ENCODE measurements at places on chromosomes 3 and 15.

DNA sequence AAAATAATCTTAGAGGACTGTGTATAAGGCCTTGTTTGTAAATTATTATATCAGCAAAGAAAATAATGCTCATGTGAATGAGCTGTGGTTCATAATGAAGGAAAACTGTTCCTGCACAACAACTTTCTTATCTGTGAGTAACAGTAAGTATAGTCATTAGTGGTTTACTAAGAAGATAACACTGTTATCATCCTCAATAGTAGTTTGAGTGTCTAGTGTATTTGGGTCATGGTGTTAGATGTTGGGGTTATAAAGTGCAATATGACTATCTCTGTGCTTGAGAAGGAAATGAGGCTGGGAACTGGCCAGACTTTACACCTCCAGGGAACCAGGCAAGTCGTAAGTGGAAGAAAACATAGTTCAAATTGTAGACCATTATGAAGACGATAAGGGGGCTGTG, 15.6 kb downstream of the VPS8 start:
- DNase-seq, result no peak

GRCh38 chr3:71121429-71122167, 461.9 kb downstream of the FOXP1 start:
- DNase-seq, result no peak

DNA sequence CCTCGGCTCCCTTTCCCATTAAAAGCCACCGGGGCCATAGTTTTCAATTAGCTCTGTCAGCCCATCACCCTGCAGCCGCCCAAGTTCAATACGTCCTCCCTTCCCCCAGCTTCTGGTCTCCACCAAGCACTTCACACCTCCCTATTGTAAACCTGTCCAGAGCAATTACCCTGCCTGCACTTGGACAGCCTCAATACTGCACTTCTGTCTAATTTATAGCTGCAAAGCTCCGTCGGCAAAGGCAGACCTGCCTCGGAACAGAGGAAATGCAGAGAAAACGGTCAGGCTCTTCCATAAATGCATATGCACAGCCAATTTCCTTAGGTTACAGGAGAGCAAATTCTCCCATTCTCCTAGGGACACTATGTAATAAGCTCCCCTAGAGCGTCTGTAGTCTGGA, 21.9 kb downstream of the LRIG1 start:
- DNase-seq, result no peak

DNA sequence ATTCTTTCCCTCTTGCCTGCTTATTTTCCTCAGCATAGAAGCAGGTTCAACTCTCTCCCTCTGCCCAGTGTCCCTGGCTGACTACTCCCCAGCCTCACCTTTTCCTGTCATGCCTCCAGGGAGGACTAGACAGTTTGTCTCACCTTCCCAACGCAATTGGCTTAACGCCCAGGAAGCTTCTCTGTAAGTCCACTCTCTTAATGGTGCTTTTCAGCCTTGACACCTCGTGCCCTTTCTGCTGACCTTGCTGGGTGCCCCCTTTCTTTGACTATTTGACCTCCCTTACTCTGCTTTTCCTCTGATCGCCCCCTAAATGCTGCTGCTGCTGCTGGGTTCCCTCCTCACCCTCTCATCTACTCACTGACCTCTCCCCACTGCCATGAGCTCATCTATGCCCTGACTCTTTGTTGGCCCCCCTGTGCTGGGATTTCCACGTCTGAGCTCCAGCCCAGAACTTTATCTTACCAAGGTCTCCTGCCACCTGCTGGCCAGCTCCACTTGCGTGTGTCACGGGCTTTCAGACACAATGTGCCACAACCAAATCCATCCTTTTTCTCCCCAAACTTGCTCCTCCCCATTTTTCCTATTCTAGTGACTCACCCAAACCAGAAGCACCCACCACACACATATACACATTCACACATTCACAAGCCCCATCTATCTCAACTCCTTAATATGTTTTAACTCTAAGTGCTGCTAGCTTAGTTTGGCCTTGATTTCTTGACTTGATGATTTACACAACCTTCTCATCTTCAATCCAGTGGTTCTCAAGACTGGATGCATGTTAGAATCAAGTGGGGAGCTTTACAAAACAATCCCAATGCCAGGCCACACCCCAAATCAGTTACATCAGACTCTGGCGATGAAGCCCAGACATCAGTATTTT, 16.6 kb downstream of the EPB42 start:
- no peak for DNase-seq

DNA sequence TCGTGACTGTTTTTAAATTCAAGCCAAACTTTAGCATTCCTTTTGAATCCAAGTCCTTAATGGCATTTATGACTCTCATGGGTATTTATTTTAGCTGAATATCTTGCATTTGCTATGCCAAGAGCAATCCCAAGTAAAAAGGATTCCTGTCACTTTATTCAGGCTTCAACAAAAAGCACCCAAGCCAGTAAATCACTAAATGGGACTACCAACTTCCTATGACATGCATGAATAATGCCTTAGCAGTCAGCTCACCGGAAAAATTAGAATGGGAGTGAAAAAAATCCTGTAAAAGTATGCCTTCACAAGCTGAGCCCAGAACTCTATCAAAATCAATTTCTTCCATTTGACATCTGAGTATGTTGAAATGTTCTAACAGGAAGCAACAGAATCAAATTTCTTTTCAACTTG, 1297.9 kb downstream of the ROBO2 start:
- no peak for DNase-seq

- no peak for DNase-seq
Observed at GRCh38 chr15:101648356-101648755, 3.8 kb downstream of the TM2D3 start.

DNA sequence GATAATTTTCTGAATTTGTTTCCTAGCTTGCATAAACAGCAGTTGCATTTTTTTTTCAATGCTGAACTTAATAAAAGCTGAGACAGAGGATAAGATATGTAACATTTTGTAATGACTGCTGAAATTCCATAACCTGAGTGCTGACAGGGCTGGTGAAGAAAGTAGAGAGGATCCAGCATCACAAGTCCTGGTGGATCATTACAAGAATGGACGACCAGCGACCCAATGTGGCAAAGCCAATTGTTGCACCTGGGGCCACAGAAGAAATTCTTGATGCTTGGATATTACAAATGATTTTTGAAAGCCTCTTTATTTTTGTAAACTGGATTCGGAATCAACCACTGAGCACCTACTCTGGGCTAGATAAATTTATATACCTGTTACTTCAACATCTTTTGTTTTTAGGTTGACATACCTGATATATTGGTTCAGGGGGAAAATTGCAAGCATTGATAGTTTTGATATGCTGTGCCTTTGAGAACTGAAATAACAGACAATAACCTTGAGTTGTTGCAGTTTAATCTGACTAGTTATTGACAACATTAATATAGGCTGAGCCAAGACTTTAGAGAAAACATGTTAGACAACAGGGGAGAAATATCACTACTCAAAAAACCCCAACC, 3.9 kb upstream of the ACTL6A start:
- no peak for DNase-seq

All from NCI-H1048 (cell line).